ENCODE measurements at places on chromosomes 5 and 9.

- DNase-seq: no peak
These were observed 390 bp upstream of the SNX2 start for GRCh38 chr5:122774519-122774860.

- DNase-seq: no peak
These were observed 212.0 kb downstream of the BRINP1 start for GRCh38 chr9:119157196-119157595.

DNA sequence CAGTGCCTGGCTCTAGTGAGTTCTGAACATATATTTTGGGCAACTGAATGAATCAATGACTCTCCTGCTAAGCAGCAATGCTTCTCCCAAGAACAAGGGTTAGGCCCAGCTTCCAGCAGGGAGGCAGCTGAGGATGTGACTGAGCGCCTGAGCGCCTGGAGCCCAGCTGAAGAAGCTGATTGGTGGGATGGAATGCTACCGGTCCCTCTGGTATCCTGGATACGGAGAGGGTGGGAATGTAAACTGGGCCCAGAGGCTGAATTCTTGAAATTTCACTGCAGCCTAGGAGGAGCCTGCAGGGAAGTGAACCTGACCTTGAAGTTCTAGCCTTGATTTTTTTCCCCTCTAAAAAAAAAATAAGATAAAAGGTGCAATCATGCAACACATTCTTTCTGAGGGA, 43.2 kb downstream of the WWC1 start:
- DNase-seq: no peak

DNA sequence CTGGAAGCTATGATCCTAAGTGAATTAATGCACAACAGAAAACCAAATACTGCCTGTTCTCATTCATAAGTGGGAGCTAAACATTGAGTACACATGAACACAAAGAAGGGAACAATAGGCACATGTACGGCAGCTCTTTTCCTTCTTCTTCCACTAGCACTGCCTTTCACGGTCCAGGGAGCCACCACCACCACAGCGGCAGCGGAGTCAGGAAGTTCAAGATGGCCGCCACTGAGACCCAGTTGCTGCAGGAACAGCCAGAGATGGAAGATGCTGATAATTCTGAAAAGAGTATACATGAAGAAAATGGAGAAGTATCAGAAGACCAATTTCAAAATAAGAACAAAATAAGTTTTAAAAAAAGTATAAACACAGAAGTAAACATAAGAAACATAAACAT, 39.5 kb upstream of the TNFSF15 start:
- DNase-seq: no peak

GRCh38 chr9:134602547-134603362, 38.8 kb upstream of the COL5A1 start:
- DNase-seq: no peak

DNA sequence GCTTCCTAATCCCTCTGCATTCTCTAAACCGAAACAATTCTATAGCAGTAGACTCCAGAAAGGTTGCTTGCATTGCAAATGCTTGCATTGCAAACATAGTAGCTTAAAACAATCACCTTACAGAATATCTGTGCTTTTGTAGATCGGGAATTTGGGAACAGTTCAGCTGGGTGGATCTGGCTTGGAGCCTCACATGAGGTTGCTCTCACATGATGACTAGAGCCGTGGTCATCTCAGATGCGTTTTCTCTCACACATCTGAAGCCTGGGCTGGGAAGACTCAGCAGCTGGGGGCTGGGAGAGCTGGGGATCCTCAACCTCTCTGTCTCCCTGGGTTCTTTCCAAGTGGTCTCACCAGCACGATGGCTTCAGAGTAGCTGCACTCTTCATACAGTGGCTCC, 127.8 kb downstream of the MSX2 start:
- no peak for DNase-seq

DNA sequence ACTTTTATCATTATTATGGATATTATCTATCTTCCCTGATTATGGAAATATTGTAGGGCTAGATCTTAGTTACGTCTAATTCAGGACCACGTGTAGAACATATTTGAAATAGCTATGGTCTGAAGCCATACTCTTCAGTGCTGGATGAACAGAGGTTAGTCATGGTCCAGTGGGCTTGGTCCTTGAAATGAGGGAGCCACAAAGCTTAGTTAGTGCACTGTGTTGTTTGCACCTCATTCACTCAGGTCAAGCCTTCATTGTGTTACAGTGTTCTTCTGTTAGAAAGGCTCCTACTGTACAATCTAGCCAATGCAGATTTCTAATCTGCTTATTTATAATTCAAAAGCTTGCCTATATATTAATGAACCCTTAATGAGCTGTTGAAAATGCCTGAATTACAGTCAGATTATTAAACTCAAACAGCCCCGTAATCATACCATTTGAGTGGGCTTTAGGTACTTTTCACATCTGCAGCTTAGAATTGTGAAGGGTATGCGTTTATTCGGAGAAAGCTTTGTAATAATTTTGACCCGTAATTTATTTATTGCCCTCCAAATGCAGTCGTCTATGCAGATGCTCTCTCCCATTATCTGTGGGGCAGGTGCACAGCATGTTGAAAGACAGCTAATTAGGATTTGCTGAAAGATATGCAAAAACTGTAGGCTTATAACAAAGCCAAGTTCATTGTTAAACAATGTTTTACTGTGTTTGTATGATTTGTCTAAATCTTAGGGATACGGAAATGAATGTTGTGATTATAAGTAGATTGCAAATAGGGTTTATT, 164.9 kb downstream of the PBX3 start:
- no peak for DNase-seq

DNA sequence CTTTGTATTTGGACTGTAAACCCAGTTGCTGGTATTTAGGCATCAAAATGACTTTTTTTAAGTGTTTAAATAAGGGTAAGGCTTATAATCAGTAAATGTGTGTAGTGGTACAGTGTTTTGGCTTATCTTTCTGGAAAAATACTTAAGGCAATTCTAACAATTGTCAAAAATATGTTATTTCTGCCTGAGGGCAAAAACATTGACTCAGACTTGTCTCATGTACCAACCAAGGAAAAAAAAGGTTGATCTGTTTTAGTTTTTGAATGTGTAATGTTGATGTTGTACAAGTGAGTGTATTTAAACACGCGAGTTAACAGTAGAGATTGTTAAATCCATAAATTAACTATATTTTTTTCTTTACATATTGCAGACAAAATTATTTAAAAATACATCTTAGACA, 277.8 kb upstream of the TYRP1 start:
- no peak for DNase-seq

GRCh38 chr9:125829743-125830142, 82.6 kb downstream of the PBX3 start:
- DNase-seq: no peak

DNA sequence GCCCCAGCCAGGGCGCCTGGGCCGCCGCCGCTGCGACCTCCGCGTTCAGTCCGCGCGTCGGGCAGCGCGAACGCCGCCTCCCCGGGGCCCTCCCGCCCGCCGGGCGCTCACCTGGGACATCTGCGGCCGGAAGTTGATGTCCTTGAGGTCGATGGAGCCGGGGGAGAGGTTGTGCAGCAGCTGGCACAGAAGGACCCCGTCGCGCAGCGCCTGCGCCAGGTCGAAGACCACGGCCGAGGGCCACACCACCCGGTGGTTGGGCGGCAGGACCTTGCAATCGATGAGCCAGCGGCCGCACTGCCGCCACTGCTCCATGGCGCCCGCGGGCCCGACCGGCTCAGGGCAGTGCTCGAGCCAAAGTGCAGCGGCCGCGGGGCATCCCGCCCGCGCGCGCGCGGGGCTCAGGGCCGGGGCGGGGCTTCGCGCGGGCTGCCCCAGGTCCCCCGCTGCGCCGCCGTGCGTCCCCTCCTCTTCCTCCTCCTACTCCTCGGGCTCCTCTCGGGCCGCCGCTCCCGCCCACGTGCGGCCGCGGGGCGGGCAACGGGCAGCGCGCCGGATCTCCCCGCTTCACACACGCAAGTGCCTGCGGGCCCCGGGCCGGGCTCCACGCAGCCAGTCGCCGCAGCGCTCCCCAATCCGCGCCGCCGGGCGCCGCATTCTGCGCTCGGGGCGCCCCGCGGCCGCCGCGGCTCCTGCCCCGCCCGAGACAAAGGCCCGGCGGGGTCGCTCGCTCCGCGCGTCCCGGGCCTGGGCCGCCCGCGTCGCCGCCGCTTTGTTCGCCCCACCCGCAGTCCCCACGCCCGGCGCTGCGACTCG, at the start of gene VAV2:
VAV2 (minus strand) TSS at position 361 of the 816 bp plus-strand sequence; CDS start at position 315, 46 bp downstream.
- DNase-seq: no peak

DNA sequence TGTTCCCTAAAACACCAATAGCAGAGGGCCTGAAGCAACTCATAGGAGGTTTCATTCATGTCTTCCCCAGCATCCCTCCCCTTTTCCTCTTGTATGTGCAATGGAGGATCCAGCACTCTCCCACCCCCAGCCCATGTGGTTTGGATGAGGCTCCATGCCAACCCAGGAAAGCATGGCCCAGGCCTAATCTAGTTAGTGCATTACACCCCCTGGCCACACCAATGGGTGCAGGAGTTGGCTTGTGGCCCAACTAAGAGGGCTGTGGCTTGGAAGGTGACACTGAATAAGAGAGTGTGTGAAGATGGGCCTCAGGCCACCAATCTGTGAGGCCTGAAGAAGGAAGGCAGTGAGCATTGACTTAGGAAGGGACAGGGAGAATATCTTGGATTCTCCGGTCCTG, 70.8 kb upstream of the SMIM23 start:
- DNase-seq: no peak

- DNase-seq: peak; percentile 39
These were observed 4.3 kb downstream of the PRRC2B start for GRCh38 chr9:131398204-131398603.

DNA sequence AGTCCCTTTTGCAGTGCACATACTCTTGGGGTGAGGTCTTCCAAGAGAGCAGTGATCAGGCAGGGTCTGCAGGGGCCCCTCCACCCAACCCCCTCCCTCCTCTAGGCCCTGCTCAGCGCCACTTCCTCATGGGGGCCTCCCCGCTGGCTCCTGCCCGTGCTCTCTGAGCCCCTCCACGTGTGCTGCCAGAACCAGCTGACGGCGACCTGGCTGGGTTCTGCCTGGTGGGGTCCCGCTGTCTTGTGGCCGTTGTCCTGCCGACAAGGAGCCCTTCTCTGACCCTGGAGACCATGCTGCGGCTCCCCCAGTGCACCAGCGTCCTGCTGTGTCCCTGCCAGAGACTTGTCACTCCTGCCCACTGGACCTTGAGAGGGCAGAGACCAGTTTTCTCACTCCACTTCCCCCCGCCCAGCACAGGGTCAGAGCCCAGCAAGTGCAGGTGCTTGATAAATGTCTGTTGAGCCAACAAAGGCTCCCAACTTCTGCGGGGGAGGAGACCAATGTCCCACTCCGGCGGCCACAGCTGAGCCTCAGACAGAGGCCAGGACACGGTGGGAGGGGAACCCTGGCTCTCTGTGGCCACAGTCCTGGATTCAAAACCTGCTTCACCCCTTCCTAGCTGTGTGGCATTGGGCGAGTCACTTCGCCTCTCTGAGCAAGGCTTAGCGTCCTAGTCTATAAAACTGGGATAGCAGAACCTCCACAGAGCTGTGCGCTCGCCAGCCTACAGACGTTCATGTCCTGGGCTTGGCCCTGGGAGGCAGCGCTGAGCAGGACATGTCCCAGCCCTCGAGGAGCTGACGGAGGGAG, 24.8 kb downstream of the SARDH start:
- no peak for DNase-seq

GRCh38 chr9:68797116-68797515, 92.1 kb downstream of the PIP5K1B start:
- DNase-seq: no peak

GRCh38 chr5:2376486-2376885, 375.0 kb downstream of the IRX2 start:
- no peak for DNase-seq

DNA sequence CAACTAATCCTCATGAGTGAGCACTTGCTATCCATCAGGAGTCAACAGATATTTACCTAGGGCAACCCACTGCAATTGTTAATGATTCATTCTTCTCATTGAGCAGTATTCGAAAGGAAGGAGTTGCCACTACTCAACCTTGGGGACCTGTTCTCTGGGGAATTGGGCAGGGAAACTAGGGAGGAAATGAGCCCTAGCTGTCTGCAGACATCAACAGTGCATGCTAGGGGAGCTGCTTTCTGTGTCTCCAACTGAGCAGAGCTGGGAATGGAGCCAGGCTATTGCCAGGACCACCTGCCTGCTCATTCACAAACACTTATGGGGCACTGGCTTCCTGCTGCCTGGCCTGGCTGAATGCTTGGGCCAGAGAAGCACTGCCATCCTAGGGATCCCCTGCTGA, 183.4 kb downstream of the TMEM38B start:
- DNase-seq: no peak

DNA sequence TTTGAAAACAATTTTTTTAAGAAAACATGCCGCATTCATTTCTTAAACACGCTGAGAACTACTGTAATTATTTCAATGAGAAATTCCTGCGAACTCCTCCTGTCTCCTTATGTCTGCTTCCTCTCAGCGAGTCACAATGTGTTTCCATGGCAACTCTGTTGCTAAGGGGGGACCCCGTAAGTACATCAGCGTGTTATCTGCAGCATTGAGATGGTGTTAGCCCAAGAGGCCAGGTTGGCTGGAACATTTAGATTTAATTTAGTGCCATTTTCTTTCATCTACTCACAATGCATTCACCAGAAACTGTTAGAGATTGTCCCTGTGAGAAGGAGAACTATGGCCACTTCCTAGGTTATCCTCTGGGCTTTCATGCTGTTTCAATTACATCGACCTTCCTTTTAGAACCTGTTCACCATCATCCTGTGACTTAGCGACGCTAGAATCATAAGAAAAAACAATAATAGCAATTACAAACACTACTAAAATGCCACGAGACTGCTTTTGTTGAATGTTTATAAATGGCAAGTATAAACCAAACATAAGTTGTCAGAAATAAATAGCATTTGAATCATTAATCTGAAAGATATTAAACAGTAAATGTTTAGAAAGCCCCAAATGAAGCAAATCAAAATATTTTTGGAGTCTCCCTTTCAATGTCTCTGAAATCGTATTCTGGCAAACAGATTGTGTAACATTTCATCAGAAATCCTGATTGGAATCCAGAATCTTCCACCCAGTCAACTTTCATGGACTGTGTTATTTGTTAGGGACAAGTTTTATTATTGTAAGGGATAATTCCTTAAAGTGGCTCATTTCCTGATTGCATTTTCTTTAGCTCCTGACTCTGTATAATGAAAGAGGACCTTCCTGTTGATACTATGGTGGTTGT, 39.7 kb upstream of the SHC3 start:
- no peak for DNase-seq

DNA sequence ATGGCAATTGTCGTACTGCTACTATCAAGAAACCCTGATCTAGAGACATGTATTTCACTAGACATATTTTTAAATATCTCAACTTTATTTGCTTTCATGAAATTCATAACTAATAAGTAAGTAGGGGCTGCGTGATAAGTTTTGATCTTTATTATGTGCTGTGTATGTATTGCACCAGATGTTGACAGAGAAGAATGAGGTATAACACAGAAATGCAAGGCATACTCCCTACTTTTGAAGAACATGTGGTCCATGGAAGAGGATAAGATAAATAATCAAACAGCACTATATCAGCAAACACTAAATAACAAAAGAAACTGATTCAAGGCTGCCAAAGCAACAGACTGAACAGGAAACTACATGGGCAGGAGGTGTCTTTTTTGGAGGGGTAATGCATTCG, 60.9 kb downstream of the FREM1 start:
- DNase-seq: no peak
